ENCODE measurements at places on chromosomes 1 and 21.
A peak's percentile ranks its signal among the peaks of the same experiment; 100 is the strongest.

DNA sequence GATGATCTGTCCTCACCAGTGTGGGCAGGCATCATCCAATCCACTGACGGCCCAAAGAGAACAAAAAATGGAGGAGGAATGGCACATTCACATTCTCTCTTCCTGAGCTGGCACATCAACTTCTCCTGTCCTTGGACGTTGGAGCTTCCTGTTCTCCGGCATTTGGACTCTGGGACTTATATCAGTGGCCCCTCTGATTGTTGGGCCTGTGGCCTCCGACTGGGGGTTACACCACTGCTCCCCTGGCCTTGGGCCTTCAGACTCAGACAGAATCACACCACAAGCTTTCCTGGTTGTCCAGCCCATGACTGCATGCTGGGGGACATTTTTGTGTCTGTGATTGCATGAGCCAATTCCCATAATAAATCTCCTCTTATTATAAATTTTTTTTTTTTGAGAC is 20.1 kb downstream of the IFNLR1 start:
- DNase-seq, result no peak

DNA sequence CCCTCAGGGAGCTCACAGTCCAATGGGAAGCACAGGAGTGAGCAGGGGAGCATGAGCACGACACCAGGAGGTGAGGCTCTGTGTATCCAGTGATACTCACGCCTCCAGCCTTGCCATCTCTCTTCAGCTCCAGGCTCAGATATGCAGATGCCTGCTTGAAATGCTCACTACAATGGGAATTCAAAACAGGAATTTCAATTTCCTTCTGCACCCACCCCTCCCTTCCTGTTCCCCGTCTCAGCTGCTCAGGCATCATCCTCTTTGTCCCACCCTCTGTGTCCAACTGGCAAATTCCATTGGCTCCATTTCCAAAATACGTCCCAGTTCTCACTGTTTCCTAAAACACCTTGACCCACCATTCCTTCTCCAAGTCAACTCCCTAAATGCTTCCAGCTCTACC is 58.9 kb downstream of the FBXO2 start:
- DNase-seq, result no peak

GRCh38 chr1:162036163-162036562 is 12.5 kb upstream of the OLFML2B start:
- no peak for DNase-seq

DNA sequence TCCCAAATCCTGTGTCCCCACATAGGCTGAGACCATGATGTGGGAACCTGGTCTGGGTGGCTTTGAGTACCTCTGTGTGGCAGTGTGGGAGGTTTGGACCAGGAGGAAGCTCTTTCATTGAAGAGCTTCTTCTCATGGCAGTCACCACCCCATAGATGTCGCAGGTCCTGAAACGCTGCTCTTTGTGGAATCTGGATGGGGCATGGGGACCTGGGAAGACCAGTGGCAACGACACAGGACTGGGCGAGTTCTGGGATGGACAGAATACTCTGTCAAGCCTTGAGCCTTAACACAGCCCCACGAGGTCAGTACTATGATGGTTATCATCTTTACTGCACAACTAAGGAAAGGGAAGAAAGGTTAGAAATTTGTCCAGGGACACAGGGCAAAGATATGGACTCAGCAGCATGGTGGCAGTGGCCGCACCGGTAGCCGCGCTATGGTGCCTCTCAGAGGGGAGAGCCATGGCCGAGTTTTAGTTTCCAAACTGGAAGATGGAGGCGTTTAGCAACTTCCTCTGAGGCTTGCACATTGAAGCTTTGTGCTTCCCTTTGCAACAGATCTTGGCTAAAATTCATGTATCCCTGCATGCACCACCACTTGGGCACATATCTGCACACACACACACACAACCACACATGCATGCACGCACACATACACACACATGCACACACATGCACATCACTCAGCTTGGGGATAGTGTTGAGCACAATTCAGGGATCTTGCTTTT is 117.7 kb upstream of the C1orf174 start:
- DNase-seq, result no peak

DNA sequence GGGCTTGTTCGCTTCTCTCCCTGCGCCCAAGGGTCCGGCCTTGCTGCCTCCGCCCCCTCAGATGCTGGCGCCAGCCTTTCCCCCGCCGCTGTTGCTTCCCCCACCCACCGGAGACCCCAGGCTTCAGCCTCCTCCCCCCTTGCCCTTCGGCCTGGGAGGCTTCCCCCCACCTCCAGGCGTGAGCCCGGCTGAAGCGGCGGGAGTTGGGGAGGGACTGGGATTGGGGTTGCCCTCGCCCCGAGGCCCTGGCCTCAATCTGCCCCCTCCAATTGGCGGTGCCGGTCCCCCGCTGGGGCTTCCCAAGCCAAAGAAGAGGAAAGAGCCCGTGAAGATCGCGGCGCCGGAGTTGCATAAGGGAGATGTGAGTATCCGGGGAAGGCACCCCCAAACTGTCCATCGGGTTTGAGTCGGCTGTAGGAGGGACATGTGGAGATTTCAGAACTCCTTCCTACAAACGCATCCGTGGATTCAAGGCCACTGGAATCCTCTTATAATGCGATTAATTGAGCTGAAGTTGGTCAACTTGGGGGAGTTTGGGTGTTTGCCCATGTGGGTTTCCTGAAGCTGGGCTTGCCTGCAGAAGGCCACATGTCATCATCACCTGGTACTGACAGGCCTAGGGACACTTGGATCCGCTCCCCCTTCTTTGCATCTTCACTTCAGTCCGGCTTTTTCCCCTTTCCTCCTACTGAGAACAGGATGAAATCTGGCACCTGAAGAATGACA is 707 bp downstream of the PRCC start:
- peak; percentile 4 for DNase-seq

DNA sequence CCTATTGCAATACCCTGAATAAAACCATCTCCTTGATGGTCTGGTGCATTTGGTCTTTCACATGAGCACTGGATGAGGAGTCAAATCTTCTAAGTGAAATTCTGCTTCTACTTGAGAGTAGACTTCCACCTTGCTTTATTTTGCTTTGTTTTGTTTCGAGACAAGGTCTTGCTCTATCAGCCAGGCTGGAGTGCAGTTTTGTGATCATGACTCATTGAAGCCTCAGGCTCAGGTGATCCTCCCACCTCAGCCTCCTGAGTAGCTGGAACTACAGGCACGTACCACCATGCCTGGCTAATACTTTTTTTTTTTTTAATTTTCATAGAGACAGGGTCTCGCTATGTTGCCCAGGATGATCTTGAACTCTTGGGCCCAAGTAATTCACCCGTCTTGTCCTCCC is 65.8 kb upstream of the F3 start:
- peak; percentile 77 for DNase-seq

DNA sequence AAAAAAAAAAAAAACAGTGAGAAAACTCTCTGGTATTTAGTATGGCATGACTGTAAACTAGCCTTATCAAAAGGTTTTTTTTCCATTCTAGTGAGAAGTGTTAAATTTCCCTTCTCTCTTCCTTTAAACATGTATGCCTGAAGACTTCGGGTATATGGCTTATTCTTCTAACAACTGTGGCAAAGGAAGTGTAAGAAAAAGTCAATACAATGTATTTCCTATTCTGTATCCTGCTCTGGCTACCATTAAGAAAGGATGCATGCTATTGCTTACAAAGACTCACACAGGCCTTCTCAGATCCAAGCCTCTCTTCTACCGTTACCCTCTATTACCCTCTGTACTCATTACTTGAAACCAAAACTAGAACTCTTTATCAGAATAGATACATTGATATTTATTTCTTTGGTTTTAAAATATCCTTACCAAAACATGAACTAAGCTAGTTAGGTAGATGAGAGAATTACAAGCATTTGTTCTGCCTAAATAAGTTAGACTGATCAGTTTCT is 8.4 kb downstream of the CEPT1 start:
- no peak for DNase-seq

DNA sequence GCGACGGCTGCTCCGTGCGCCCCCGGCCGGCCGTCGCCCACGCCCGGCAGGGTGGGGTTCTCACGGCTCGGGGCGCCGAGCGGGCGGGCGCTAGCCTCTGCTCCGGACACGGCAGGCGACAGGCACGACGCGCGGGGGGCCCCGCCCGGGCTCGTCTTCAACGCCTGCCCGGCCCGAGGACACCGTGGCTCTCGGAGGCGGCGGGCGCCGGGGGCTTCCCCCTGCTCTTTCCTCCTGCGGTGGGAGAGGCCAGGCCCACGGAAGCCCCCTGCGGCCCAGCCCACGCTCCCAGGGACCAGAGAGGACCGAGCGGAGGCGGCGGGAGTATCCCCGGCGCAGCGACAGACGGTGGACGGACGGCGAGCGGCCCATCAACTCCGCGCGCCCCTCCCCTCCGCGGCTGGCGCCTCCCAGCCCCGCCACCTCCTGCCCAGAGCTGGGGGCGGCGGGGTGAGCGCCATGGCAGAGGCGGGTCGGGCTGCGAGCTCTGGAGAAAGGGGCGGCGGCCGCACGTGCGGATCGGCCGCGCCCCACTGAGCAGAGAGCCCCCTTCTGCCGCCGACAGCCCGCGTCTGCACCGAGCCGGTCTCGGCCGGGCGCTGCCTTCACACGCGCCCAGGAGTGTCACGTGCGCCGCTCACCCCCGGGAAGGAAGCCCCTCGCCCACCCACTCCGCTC is at the start of the genes SHE and TDRD10:
TSS of gene SHE (minus strand) at position 347 of the 678 bp plus-strand sequence. CDS start 386 bp downstream, outside the sequence.
TSS of gene TDRD10 (plus strand) at position 154 of the 678 bp plus-strand sequence. CDS start 4,685 bp downstream, outside the sequence.
- no peak for DNase-seq

GRCh38 chr1:189530162-189530561 is 947.5 kb downstream of the BRINP3 start:
- no peak for DNase-seq

- DNase-seq, result no peak
Observed at GRCh38 chr1:84291882-84292655, 9.4 kb upstream of the SAMD13 start.

DNA sequence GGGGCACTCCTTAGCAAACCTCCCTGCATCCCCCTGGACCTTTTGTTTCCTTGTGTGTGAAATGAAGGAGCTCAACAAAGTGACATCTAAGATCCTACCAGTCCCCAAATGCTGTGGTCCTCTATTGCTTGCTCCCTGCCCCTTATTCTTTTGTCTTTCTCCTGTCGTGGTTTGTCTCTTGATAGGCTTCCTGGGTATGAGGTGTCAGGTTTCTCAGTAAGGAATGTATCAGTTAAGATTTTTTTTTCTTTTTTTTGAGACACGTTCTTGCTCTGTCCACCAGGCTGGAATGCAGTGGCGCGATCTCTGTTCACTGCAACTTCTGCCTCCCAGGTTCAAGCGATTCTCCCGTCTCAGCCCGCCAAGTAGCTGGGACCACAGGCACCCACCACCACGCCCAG is 16.8 kb downstream of the CNIH3 start:
- DNase-seq, result peak; percentile 4

GRCh38 chr21:44065428-44065827 is 41.8 kb upstream of the PWP2 start:
- DNase-seq, result no peak

DNA sequence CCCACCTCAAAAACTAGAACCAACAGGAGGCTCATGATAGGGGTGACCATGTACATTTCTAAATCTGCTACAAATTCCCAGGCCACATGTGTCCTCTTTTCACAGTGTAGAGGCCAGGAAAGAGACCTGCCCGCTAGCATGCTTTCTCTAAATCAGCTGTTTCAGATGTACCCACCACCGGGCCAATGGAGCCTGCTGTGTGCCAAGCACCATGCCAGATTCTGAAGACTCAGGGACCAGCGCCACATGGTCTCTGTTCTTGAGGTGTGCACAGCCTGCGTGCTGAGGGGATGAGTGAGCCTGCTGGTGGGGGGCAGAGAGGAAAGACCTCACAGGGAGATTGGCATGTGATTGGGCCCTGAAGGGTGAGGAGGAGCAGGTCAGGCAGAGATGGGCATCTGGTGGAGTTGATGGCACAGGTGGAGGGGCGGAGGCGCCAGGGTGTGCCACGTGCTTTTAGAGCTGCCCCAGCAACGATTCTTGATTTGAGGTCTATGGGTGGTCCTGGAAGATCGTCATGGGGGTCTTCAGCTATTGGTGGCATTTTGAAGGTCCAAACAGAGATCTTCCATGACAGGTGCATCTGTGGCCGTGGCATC is 485.1 kb upstream of the VAMP3 start:
- DNase-seq, result no peak

DNA sequence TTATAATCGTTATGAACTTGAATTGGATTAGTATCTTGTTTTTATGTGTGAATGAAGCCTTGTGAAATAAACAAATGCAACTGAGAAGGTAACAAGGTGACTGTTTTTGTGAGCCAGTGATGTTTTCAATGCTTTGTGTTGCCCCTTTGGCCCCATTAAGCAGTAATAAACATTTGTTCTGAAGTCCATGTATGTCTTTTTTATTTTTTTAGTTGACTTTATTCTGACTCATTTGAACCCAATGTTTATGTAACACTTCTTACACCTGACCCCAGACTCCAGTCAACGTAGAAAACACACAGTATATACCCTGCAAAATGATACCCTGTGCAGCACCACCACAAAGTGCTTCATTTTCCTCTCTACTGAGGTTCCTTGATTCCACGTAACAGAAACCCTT is 4.6 kb upstream of the CACYBP start:
- no peak for DNase-seq

DNA sequence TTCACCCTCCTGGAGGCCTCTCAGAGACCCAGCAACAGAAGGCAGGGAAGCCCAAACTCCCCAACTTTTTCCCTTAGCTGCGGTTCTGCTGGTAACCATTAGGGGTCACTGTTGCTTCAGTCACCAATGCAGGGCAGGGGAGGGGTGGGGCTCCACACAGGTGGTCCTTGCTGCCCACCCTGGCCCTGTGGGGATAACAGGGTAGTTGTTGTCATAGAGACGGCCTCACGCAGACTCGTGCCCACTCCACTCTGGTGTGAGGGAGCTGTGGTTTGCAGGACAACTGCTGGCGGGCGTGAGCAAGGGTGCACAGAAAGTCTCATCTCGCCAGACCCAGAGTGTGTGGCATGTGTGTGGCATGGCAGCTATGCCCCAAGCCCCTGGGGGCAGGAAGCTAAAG is 19.9 kb downstream of the INSRR start:
- DNase-seq, result no peak

DNA sequence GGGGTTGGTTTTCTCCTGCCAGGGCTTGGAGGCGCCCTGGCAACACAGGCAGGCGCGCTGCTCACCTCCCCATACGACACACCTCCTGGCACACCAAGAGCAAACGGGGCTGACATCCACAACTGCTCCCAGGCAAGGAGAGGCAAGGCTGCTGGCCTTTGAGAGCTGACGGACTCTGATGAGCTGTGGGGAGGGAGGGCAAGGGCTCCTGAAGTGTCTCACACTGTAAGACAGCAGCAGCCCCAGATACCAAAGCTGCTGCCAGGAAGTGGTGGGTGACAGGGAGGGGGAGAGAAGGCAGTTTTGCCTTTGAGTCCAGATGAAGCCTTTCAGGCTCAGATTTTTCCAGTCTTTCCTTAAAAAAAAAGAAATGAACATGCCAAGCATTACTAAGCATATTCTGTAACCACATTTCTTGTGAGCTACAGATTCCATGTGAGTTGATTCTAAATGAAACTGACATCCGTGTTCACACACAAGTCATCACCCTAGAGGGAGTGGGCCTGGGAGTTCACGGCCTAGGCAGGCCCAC is 24.3 kb downstream of the PGBD5 start:
- no peak for DNase-seq

DNA sequence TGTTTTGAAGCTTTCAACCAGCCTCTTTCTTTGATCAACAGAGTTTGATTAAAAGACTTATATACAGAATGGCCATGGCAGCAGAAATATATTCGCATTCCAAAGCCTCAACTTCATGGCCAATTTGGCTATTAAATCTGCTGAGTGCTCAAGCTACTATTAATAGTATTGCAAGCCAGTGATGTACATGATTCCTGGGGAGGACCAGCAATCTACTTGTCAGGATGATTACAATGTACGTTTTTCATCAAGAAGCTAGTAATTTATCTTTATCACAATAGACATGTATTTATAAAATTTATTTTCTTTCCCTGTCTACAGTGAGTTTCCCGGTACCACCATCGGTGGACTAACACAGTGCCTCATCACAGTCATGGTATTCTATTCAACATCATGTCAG is 515.5 kb downstream of the AMY1C start:
- no peak for DNase-seq
